Effector memory CD4-positive, alpha-beta T cell (primary cell): ENCODE measurements at places on chromosomes 2 and 18.

GRCh38 chr2:222445227-222445626, 20.9 kb downstream of the SGPP2 start:
- DNase-seq, result no peak

DNA sequence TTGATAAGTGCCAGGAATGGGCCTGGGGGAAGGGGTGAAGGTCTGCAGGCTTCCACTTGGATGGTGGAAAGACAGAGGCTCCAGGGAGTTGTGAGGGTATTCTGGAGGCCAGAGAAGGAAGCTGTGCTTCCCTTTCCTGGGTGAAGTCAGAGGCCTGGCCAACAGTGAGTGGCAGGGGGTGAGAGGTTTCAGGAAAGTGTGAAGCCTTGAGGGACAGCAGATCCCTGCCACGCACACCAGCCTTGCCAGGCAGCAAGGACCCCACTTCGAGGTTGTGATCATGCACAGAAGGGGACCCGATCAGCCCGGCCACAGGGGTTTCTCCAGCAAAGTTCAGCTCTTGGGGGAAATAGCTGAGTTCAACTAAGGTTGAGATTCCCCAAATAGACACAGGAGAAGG, 66.5 kb downstream of the SMAD7 start:
- DNase-seq, result no peak

DNA sequence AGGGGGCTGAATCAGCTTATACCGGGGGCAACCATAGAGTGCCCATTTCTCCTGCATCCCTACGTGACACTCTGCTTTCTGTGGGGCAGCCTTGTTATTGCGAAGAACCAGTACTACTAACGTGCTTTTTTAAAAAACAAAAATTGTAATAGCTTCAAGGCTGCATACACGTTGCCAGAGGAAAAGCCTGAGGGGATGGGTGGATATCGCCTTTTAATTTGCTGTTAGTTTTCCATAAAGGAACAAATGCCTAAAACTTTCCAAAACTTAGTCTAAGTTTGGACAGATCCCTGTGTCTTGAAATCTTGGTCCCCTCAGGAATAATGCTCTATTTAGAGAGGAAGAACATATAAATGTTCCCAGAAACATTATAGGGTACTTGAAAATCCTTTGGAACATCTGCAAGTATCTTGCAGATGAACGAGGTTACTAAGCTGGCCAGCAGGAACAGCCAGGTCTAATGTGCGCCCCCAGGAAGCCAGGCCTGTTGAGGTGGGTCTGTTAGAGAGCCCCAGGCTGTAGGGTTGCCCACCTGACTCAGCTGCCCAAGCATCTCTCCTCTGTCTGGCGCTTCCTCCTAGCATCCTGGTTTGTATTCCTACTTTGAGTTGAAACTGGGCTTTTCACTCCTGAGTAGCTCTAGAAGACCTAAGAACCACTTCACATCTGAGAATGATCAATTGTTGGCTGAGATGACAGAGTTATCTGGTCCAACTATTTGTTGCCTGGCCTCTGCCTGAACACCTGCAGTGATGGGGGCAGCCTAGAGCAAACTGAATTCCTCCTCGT, 96.9 kb downstream of the TGOLN2 start:
- DNase-seq, result no peak

DNA sequence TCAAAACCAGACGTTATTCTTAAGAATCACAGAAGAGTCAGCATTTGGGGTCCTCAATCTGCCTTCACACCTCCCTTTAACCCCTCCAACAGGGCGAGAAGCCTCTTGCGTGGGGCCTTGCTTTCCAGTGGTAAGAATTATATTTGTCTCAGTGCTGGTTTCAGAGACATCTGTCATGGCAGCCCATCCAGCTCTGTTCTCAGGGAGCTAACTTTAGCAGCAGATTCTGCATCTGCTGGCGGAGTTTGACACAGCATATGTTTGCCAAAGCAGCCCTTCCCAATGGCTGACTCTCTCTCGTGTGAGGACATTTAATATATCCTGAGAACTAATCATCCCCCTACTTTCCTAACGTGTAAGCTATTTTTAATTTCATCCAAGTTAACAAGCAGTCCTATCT, 91.5 kb upstream of the BCL11A start:
- no peak for DNase-seq
